ENCODE measurements at places on chromosomes 11 and 22.

DNA sequence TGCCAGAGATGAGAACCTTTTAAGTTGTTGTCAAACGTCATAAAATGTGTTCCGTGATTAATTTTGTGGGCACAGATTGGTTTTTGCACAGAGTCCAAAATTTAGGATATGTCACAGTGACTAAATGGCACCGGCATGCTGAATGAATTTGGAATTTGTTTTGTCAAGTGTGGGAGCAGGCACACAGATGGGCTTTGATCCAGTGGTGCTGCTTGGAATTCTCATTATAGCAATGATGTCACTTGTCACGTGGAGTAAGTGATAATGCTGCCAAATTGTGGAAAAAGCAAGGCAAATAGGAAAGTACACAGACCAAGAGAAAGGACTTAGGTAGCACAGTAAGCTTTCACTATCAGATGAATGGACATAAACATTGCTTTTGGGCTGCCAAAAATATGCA, 8.0 kb upstream of the LIN7C start:
- no peak for DNase-seq

DNA sequence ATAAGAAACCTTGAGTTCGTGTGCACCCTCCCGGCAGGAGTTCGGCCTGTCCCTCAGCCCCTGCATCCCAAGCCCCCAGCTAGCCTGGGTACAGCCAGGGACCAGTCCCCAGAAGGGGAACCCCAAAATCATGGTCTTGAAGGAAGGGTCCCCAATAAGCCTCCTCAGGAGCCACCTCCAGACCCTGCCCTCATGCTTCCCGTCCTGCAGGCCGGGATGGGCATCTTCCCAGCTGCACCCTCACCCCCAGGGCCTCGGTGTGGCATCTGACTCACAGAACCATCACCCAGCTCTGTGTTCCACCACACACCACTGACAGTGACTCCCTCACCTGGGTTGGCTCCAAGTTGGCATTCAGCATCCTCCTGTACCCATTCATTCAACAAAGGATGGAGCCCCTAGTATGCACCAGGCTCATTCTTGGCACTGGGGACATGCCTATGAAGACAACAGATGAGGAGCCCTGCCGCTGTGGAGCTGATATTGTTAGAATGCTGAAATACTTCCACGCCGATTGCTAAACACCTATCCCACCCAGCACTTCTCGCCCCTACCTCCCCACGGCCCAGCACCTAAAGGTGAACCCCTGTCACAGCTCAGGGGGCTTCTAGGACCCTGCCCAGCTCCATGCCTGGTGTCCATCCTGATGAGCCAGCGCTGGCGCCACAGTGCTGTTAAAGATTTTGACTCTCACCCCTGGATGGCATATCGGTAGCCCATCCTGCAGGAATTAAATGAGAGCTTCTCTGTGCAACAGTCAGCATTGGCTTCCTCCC, 77.8 kb downstream of the BUD13 start:
- no peak for DNase-seq

GRCh38 chr22:25448435-25449051, 115.9 kb upstream of the GRK3 start:
- no peak for DNase-seq

DNA sequence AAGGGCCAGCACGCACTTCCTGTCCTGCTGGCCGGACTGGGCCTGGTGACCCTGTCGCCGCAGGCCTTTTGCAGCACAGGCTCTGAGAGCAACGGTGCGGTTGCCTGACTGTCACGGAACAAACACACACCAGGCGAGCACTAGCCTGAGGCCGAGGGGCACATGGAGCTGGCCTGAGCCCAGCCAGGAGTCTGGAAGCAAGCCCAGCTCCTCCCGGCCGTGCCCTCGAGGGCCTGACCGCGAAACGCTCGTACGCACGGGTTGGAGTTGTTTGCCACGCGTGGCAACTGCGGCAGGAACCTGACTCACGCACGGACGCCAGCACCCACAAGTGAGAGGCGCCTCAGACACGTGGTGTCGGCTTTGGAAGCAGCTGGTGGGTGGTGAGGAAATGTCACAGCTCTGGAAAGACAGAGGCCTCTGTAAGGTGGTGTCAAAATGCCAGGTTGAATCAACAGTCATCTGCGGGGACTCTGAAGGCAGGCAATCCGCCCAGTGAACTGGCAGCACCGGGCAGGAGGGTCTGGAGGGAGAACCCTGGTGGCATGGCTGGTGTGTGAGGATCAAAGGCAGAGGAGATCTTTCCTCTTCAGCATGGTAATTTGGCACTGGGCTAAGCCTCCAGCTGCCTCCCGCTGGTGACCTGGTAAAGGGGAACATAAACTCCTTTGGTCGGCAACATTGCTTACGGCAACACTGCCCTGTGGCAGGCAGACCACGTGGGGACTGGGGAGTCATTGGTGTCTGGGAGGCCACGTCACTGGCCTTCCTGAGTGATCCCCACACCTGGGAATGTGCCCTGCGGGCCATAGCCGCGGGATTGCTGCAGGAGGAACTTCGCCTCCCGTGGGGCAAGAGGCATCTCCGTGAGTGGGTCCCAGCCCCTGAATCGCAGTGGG, 15.3 kb upstream of the IL17REL start:
- DNase-seq = no peak

DNA sequence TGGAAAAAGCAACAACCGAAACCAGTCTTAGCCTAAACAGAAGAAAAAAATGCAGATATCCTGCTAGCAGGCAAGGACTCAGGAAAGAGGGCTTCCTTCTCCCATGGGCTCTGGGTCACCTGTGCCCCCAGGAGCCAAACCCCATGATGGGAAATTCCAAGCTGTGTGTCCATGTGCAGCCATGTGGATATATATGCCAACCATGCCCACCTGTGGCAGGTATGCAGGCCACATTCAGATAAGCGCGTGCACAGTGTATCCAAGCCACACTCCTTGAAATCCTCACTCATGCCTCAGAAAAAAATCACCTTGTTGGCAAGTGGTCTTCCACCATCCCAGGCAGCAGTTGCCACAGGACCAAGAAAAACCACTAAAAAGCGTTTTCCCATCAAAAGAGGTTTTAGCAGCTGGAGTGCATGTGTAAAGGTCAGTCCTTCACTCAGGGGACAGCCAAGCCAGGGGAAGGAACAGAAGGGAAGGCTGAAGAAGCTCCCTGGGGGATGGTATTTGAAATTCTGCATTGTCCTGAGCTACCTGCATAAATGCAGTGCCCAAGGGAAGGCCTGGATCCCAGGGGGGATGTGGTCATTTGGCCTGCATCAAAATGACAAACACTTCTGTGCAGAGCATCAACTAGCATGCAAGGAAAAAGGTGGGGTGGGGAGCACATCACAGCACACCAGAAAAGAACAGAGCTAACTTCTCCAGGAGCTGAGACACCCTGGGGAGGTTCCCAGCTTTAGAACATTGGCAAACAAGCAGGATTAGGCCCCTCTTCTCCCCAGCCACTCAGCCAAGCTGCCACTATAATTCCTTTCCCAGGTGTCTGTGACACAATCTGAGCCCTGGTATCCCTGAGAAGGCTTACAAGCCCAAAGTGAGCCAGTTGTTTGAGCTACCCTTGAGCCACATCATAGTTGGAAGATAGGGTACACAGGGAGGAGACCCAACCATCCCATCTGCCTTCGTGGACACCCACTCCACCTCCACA, 76.2 kb downstream of the GALNT18 start:
- DNase-seq = peak; percentile 47

DNA sequence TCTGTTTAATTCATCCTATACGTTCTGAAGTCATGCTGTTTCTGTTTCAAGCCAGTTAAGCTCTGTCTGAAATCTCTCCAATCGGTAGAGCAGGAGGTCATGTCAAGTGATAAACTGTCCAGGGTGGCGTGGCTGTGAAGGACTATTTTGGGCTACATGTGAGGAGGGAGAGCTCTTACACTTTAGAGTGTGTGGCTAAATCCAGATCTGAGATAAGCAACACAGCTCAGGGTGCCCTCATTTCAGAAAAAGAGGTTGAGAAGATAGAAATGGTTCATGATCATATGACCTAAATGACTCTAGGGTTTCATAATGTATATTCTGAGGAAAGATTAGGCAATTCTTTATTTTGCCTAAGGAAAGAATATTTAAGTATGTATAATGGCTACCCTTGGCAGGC, 8.4 kb downstream of the BLID start:
- no peak for DNase-seq

- no peak for DNase-seq
Measured at GRCh38 chr22:31248965-31249958, 37.2 kb downstream of the LIMK2 start.

DNA sequence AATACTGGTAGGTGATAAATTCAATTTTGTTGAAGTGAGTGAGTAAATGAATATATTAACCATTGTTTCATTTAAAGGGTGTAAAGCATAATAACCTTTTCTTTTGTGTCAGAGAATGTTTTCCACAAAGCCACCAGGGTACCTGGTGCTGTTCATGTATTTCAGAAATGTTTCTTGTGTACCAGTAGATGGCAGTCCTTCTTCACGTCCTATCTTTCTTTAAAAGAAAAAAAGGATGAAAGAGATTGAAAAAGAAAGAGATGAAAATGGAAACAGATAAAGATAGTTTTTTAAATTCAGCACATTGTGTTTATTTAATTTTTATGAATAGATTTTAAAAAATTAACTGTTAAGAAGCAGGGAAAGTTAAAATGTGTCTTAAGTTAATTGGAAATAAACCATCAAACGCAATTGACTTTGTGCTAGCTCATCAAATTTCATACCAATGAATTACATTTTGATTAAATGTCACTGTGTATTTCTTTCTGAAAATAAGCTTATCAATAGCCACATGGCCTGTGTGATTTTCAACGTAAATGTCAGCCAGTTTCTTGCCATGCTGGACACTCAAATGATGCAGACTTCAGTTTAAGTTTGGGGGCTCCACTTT, 65.5 kb upstream of the CHORDC1 start:
- DNase-seq = peak; percentile 25

DNA sequence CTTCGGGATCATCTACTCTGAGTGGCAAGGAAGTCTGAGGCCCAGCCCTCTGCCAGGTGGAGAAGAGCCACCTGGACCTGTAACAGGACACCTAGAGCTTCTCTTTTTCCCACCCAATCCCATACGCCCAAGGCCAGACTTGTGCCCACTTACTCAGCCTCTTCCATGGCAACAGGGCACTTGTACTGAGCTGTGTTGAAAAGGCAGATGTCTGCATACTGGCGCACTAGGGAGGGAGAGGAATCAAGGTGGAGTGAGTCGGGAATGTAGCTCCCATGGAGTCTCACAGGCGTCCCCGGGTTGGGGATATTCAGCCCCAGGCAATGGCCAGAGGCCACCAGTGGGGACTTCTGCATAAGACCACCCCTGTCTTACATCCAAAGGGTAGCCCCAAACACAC, 36.1 kb downstream of the TPBGL start:
- no peak for DNase-seq

GRCh38 chr22:31269892-31270579, 22.3 kb downstream of the PIK3IP1 start:
- DNase-seq = no peak

- no peak for DNase-seq
Measured at GRCh38 chr11:121769191-121769590, 316.4 kb upstream of the SORL1-AS1 start.

- no peak for DNase-seq
Measured at GRCh38 chr22:37750596-37751162, 53.8 kb downstream of the TRIOBP start.

DNA sequence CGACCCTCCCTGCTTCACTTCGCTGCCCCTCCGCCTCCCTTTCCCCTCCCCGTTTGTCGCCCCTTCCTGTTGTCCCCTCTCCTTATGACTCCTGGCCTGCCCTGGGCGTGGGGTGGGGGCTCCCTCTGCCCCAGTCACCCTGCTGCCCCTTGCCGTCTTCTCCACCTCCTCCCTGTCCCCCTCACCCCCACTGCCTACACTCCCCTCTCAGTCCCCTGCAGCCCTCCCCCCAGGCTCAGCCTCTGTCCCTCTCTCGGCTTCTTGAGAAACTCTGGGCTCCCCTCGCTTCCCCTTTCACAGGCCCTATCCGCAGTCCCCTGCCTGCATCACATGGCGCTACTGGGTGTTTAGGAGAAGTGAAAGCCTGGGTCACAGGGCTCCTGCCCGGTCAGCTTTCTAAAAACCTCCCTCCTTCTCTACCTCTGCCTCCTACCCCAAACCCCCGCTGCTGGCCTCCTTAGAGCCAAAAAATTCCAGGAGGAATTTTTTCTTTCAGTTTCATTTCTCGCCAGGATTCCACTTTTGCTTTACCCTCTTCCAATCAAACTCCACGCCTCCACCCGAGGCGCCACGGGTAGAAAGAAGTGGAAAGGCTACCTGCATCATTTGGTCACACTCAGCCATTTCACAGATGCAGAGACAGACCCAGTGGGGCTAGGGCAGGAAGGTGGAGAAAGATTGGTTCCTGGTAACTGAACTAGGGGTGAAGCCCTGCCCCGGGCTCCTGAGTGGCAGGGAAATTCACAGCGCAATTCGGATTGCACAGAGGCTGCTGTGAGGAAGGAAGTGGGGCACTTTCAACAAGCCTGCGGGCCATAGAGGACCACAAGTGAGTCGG, at the start of gene SLC15A3:
Gene SLC15A3 (minus strand): TSS at position 273 of the 838 bp plus-strand sequence. CDS start 625 bp downstream, outside the sequence.
- no peak for DNase-seq

GRCh38 chr22:49871482-49871881, 17.8 kb downstream of the ZBED4 start:
- no peak for DNase-seq

DNA sequence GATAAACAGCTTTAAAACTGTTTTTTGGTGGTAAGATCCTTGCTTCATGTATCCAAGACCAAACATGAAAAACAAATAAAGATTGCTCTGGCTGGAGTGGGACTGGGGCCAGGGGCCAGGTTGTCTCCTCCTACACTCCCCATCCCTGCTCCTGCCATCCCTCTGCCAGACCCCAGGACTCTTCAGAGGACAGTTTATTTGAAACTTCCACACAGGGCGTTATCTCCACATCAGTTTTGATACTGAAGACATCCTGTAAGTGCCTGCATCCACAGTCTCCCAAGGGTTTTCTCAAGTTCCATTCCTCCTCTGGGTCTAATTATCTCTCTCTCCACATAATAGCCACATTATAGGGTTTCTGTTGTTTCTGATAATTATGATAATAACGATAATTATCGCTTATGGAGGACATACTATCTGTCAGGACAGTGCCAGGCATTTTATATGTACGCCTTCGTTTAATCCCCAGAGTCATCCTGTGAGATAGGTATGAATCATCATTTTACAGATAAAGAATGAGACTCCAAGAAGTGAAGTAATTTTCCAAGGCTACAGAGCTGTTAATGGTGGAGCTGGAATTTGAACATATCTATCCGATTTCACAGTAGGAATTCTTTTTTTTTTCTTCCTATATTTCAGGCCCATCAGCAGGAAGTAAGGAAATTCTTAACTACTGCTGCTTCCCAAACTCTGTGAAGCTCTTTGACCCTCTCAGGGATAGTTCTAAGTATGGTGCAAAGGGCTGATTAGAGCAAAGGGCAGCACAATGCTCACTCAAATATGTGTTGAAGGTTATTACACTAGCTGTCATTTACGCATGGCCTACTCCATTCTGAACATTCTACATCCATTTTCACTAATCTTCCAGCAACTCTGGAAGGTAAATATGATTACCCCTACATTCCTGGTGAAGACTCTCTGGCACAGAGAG, 488.0 kb upstream of the CCDC90B start:
- DNase-seq = no peak
